ENCODE measurements at places on chromosomes 5 and 9. TPM values are rescaled to one million over a fixed set of nuclear protein-coding genes. Genes with fewer than 3 reads are reported as not detected.
A peak's percentile ranks its signal among the peaks of the same experiment; 100 is the strongest.

The FOXD4L6 gene
- not detected for polyA plus RNA-seq

The ARID3C gene
- 0.16 TPM for polyA plus RNA-seq

The HRCT1 gene
- polyA plus RNA-seq, result not detected

The SLC25A2 gene
- not detected for polyA plus RNA-seq

The TEK gene
- 33.0 TPM for polyA plus RNA-seq

The SPINK4 gene
- polyA plus RNA-seq, result not detected

The LCN12 gene
- 37.3 TPM for polyA plus RNA-seq

The HMMR gene
- polyA plus RNA-seq, result 21.9 TPM

The PCDHGA2 gene
- 6.4 TPM for polyA plus RNA-seq

The G3BP1 gene
- 172 TPM for polyA plus RNA-seq

The EQTN gene
- 0.31 TPM for polyA plus RNA-seq

The IRX4 gene
- 0.51 TPM for polyA plus RNA-seq

GRCh38 chr5:42949348-42950115 lies 90.6 kb downstream of the ANXA2R start:
- DNase-seq, result peak; percentile 62

GRCh38 chr5:160462167-160462566 lies 40.5 kb downstream of the PTTG1 start:
- DNase-seq, result no peak

DNA sequence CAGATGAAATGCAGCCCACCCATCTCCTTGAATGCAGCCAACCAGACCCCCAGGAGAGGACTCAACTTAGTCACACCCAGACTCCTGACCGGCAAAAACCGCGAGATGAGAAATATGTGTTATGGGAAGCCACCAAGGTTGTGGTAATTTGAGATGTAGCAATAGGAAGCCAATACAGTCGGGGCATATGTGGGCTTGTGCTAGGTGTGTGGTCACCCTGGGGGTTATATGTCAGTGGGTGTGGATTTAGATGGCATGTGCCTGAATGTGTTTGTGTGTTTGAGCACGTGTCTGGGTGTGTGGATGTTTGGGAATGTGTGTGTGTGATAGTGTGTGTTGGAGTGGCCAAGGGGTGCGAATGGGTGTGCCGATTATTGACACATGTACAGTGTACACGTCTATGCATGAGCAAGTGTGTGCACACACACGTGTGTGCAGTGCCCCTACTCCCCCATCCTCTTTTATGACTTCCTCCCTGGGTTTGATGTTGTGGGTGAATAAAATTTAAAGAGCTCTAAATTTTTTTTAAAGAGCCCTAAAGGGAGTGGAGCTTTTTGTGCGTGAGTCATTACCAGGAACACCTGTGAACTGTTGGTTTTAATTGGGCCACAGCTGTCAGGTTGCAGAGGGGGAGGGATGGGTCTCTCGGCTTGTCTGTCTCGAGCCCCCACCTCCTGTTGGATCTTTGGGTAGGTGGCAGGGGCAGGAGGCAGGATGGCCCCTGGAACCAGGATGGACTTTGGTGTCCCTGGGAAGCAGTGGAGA lies 86.8 kb downstream of the LHX2 start:
- no peak for DNase-seq

- no peak for DNase-seq
These were observed 46.7 kb upstream of the HNRNPA0 start for GRCh38 chr5:137800700-137801411.

GRCh38 chr5:90940227-90940995 lies 381.8 kb downstream of the ADGRV1 start:
- DNase-seq, result peak; percentile 88

GRCh38 chr9:122060481-122060880 lies 32.6 kb downstream of the TTLL11 start:
- no peak for DNase-seq

DNA sequence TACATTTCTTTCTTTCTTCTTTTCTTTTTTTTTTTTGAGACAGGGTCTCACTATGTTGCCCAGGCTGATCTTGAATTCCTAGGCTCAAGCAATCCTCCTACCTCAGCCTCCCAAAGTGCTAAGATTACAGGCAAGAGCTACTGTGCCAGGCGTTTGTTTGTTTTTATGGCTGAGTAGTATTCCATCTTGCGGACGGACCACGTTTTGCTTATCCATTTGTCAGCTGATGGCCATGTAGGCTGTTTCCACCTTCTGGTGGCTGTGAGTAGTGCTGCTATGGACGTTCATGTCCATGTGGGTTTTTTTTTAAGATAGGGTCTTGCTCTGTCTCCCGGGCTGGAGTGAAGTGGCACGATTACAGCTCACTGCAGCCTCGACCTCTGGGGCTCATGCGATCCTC lies 2.5 kb downstream of the DOK3 start:
- no peak for DNase-seq

GRCh38 chr5:135977375-135977928 lies 22.7 kb upstream of the LECT2 start:
- DNase-seq, result peak; percentile 24

GRCh38 chr9:120755810-120756434 lies 37.3 kb downstream of the FBXW2 start:
- DNase-seq, result peak; percentile 46

GRCh38 chr5:65120371-65120967 lies 351.7 kb downstream of the CWC27 start:
- DNase-seq, result no peak

GRCh38 chr9:16191691-16192402 lies 639.0 kb downstream of the CCDC171 start:
- peak; percentile 56 for DNase-seq

- no peak for DNase-seq
These were observed 30.4 kb downstream of the DUSP1 start for GRCh38 chr5:172740428-172741205.

DNA sequence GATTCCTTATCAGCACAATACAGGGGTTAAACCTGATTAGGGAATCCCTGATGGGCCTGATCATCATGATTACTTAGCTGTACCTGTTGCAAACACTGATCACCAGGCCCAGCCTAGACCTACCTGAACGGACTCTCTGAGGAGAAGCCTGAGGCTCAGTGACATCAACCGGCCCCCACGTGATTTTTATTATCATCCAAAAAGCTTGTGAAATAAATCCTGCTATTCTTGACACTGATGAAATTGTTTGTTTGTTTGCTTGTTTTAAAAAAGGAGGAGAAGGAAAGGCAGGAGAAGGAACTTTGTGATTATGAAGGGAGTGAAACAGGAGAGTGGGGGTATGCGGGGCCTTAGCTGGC lies 18.1 kb downstream of the LCP2 start:
- DNase-seq, result no peak

GRCh38 chr9:3495855-3496254 lies 29.9 kb downstream of the RFX3 start:
- DNase-seq, result no peak

GRCh38 chr9:117480253-117480652 lies 65.4 kb upstream of the ASTN2 start:
- no peak for DNase-seq

DNA sequence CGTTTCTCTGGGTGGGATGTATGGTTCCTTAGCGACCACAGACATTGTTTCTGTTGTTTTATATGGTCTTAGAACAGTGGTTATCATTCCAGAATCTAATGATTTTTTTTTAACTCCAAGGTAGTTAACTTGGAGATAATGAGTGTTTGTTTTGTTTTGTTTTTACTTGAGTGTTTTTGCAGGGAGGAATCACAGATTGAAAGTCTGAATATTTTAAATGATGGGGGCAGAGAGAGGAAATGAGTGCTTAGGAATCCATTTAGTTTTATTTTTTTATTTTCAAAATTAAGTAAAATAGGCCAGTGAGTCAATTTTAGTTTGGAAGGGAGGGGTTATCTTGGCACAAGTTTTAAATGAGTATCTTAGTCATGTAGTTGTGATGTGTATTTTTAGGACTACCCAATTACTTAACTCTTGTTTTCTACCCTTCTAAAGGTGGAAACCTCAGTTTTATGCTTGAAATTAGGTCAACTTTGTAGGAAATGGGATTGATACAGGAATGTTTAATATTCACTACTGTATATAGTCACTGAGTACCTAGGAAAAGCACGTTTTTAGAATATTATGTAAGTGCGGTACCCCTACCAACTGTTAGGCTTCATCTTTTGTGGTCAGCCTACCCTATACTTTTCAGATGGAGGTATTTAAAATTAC lies 2.0 kb downstream of the UBE2R2 start:
- no peak for DNase-seq

- DNase-seq, result no peak
These were observed 1.2 kb upstream of the SLC4A9 start for GRCh38 chr5:140358738-140359310.

- no peak for DNase-seq
These were observed 95.1 kb downstream of the SH3TC2 start for GRCh38 chr5:148967783-148968182.

DNA sequence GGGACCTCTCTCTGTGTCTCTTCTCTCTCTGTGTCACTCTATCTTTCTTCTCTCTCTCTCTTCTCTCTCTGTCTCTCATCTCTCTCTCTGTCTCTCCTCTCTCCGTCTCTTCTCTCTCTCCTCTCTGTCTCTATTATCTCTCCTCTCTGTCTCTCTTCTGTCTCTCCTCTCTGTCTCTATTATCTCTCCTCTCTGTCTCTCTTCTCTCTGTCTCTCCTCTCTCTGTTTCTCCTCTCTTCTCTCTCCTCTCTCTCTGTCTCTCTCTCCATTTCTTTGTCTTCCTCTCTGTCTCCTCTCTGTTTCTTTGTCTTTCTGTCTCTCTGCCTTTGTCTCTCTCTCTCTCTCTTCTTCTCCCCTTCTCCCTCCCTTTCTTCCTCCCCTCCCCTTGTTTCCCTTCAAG lies 3.2 kb upstream of the OLFM1 start:
- DNase-seq, result no peak

DNA sequence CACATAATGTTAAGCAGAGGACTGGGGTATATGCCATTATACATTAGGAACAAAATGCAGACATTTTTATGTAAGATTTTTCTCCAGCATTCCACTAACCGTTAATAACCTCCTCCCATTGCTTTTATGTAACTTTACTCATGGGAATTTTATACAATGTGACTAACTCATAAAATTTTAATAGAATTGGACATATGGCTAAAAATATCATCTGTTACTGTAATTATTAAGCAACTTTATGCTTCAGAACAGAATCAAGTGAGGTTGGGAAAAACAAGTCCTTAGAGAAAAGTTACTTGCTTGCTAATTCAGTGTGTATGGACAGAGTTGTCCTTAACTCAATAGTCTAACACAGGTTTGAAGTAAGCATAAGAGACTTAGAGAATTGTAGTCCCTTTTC lies 54.8 kb upstream of the PCSK1 start:
- no peak for DNase-seq

- no peak for DNase-seq
These were observed 11.3 kb upstream of the LOX start for GRCh38 chr5:122089096-122090013.

DNA sequence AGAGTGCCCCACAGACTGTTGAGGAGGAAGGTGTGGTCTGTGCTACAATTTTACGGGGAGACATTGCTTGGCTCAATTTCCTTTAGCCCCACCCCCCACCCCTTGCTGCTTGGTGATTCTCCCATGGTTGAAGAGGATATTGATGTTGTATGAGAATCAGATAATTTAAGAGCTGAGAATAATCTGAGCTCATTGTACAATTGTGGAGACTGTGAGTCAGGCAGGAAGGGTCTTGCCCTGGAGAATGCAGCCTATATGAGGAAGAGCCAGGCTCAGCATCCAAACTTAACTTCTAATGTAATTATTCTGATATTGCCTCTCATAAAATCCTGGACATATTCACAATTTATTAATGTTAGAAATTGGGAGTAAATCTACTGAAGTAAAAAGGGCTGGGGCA lies 26.1 kb upstream of the OR2S2 start:
- DNase-seq, result no peak

Measured in renal pelvis (tissue), 12 donors.